SK-N-SH (cell line): ENCODE measurements at places on chromosomes 7 and 10.

DNA sequence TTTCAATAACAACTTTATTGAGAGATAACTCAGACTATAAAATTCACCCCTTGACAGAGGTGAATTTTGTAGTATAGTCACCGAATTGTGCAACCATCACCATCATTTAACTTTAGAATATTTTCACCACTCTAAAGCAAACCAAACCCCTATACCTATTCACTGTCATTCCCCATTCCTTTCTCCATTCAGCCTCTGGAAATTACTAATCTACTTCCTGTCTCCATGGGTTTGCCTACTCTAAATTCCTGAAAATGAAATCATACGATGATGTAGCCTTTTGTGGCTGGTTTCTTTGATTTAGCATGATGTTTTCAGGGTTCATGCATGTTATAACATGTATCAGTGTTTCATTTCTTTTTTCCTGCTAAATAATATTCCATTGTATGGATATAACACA is 15.6 kb upstream of the LMTK2 start:
- no peak for DNase-seq

DNA sequence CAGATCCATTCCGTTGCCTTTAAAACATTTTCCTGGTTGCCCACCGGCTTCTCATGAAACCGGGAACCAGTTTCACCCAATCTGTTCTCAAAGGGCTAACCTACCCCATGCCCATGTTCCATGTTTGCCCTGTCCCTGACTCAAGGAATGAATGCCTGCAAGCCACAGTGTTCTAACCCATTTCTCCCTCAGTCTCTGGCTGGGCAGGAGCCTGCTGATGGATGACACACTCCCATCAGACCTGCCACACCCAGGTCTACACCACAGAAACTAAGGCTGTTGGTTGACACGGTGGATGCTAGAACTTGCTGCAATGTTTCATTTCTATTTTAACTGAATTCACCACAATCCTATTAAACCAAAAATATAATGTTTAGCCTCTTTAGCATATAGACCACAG is 15.6 kb downstream of the CLRN3 start:
- no peak for DNase-seq

GRCh38 chr7:157276731-157277562 is 59.9 kb upstream of the DNAJB6 start:
- DNase-seq, result peak; percentile 100

GRCh38 chr10:66719483-66719882 is 206.4 kb upstream of the LRRTM3 start:
- no peak for DNase-seq

DNA sequence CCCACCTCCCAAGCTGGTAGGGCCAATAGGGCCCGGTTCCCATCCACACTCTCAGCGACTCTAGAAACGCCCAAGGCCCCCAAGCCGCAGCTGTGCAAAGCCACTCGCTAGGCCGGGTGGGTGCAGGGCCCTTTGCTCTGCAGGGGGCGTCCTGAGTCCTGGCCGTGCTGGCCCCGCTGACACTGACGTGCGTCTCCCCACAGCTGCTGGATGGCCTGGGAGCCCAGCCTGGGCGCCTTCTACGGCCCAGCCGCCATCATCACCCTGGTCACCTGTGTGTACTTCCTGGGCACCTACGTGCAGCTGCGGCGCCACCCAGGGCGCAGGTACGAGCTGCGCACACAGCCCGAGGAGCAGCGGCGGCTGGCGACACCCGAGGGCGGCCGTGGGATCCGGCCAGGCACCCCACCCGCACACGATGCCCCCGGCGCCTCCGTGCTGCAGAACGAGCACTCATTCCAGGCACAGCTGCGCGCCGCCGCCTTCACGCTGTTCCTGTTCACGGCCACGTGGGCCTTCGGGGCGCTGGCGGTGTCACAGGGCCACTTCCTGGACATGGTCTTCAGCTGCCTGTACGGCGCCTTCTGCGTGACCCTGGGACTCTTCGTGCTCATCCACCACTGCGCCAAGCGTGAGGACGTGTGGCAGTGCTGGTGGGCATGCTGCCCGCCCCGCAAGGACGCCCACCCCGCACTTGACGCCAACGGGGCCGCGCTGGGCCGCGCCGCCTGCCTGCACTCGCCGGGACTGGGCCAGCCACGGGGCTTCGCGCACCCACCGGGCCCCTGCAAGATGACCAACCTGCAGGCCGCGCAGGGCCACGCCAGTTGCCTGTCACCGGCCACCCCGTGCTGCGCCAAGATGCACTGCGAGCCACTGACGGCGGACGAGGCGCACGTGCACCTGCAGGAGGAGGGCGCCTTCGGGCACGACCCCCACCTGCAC is 31.6 kb upstream of the KNDC1 start:
- no peak for DNase-seq

- DNase-seq, result peak; percentile 56
Measured at GRCh38 chr10:30114881-30115625, 55.7 kb upstream of the JCAD start.

DNA sequence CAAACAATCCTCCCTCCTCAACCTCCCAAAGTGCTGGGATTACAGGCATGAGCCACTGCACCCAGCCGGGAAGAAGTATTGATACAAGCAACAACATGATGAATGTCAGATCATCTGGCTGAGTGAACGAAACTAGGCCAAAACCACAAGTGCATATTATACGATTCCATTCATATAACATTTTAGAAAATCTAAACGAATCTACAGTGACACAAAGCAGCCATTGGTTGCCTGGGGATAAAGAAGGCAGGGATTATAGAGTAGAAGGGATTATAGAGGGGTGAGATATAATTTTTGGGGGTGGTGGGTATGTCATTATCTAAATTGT is 11.5 kb upstream of the RHBDD2 start:
- DNase-seq, result no peak

DNA sequence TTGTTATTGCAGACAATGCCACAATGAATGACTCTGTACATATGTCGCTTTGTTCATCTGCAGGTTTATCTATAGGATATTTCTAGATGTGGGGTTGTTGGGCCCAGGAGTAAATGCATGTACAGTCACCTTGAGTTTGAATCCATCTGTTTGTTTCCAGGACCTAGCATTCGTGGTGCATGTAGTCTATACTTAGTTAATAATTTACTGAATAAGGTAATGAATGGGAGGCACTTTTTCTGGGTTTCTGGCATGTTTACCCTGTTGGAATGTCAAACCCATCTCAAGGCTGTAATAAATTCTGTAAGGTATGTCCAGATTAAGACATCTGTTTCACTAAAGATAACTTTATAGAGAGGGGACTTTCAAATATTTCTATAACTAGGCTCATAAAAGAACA is 23.5 kb downstream of the HECTD2 start:
- no peak for DNase-seq

DNA sequence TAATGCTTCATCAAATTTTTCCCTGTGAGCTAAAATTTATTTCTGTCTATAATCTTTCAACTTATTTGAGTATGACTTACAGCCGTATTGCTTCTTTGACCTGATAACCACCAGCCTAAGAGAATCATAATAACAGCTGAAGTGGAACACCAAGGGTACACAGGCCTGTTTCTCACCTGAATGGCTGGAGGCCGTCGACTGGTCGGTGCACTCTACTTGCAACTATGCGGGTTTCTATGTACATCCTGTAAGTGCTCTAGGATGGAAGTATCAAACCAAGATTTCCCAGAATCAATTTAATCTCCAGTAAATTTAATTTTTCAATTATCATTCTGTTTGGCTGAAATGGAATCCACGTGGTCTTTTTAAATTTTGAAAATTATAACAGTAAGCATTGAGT is 504.8 kb upstream of the PHF14 start:
- no peak for DNase-seq

GRCh38 chr10:47325303-47326291 is 3.3 kb downstream of the GDF2 start:
- no peak for DNase-seq

GRCh38 chr10:112953174-112954159 is 3.4 kb downstream of the TCF7L2 start:
- no peak for DNase-seq

GRCh38 chr10:88216976-88217375 is 353.6 kb downstream of the PTEN start:
- no peak for DNase-seq

- DNase-seq, result peak; percentile 34
Measured at GRCh38 chr7:154375956-154376355, 323.8 kb downstream of the DPP6 start.

GRCh38 chr7:14398526-14398925 is 409.1 kb upstream of the ETV1 start:
- no peak for DNase-seq

- DNase-seq, result no peak
Measured at GRCh38 chr7:136058546-136058945, 81.4 kb upstream of the MTPN start.

GRCh38 chr7:35536396-35536826 is 158.5 kb downstream of the HERPUD2 start:
- DNase-seq, result no peak

- DNase-seq, result no peak
Measured at GRCh38 chr7:22598318-22598920, 98.4 kb upstream of the STEAP1B start.

DNA sequence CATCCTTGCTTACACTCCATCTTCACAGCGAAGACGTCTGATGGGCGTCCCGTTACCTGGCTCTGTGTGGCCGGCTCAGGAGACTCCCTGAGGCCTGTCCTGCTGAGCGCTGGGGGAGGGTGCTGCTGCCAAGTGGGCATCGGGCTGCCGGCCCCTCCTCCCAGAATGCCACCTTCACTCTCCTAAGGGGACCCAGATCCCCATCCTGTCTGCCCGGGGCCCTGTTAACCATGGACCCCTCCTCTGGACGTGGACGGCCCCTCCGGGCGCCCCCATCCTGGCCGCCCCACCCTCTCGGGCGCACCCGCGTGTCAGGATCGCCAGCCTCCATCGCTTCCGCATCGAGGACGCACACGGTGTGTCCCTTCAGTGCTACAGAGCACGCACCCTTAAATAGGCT is 7.3 kb upstream of the FOXL3 start:
- DNase-seq, result no peak

GRCh38 chr10:121813211-121813815 is 114.5 kb downstream of the ATE1 start:
- DNase-seq, result no peak

DNA sequence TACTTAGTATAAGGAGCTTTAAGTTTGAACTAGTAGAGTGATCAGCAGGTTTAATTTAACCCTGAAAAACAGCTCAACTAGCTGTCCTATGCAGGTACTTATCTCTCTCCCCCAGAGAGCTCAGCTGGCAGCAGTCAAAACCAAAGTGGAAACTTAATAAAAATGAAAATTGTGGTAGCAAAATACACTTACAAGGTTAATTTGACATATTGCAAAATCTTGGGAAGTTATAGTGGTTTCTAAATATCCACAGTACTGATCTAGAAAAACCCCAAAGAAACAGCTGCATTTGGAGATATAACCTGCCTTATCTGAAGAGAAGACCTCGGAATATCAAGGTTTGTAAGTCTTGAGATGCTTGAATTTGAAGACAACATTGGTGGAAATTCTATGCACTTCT is 269.2 kb downstream of the RNLS start:
- no peak for DNase-seq

DNA sequence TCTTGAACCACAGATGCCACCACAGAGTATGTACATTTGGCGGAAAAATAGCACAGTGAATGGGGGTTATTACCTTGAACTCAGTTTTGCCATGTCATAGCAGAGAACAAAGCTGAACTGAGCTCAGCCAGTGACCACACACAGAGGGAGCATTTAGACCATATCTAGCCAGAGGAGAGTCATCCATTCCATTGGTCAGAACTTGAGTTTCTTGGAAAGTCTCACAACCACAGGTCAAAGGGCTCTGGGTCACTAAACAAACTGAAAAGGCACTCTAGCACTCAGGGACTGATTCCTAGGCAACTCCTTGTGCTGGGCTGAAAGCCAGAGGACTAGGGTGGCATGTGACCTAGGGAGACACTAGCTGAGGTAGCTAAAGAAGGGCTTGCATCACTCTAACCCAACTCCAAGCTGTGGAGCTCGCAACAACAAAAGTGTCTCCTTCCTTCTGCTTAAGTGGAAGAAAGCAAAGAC is 239.7 kb upstream of the SEMA3D start:
- no peak for DNase-seq

DNA sequence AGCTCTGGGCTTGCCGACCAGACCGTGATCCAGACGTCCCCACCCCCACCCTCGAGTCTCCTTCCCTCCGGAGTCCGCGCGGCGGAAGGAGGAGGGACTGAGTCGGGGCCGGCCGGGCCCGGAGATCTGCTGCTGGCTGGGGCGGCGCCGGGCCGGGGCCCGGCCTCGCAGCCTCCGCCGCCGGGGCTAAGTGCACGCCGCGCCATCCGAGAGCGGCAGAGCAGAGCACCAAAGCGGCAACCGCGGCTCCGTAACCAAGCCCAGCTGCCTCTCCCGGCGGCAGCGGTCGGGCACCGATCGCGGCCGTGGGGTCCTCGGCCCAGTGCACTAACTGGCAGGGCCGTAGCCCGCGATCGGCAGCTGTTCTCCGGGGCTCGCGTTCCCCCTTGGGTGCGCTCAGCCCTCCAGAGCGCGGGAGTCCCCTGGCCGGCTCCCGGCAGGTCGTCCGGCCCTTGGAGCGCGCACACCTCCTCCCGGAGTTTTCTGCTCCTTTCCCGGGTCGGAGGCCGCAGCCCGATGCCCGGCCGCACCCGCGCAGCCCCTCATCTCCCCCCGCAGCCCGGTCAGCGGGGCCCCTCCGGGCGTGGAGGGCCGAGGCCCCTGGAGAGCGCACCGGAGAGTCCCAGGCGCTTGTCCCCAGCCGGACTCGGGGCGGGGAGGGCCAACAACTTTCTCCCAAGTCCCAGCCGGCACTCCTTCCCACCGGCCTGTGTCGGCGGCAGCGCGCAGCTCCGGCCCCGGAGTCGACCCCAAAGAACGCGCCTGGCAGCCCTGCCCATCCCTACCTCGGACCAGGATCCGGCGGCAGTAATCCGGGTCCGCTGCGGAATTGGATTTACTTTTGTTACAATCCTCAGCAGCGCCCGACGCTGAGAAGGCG is 799 bp downstream of the VAX1 start:
- DNase-seq, result peak; percentile 74

DNA sequence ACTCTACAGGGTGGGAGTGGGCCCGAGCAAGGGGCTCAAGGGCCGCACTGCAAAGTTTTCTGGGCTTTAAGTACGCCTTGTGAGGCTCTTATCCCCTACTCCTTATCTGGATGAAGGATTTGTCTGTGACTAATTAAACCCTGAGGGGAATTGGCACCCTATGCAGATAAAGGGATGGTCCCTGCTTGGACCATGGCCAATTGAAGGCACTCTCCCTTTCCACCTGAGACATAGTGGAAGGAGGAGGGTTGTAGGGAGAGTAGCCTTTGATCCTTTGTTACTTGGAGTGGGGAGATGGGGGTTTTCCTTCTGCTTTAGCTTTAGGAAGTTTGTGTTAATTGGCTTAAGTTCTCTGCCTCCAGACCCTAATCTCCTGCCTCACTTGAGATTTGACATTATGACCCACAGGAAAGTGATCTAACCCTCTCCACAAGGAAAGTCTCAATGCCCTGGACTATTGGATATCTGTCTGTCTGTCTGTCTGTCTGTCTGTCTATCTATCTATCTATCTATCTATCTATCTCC is 1158.8 kb upstream of the SORCS1 start:
- no peak for DNase-seq

DNA sequence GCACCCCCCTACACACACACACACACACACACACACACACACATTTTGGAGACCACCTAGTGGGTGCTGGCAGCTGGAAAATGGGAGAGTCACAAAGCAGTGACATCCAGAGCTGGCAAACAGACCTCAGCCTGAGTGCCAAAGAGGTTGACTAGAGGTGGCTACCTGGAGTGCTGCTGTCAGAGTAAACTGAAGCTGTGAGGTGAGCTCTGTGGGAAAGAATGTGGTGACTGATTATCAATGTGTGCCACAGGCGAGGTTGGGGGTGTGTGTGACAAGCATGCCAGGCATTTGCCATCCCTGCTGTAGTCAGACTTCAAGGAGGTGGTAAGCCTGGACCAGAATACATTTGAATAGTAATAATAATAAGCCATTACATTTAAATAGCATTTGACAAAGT is 120.6 kb downstream of the SLIT1 start:
- DNase-seq, result no peak
